ENCODE measurements at places on chromosomes 7 and 10. TPM values are rescaled to one million over a fixed set of nuclear protein-coding genes. Genes with fewer than 3 reads are reported as not detected.
A peak's percentile ranks its signal among the peaks of the same experiment; 100 is the strongest.

The PTTG1IP2 gene
- not detected for total RNA-seq

- H3K27me3 ChIP-seq, result no peaks in the 10 kb centered on the region
- H3K27ac ChIP-seq, result peak overlapping the region; percentile 23
- no peak for DNase-seq
Measured at GRCh38 chr7:106415433-106415832, 130.7 kb upstream of the NAMPT start.

The SMO gene
- 14.3 TPM for total RNA-seq

DNA sequence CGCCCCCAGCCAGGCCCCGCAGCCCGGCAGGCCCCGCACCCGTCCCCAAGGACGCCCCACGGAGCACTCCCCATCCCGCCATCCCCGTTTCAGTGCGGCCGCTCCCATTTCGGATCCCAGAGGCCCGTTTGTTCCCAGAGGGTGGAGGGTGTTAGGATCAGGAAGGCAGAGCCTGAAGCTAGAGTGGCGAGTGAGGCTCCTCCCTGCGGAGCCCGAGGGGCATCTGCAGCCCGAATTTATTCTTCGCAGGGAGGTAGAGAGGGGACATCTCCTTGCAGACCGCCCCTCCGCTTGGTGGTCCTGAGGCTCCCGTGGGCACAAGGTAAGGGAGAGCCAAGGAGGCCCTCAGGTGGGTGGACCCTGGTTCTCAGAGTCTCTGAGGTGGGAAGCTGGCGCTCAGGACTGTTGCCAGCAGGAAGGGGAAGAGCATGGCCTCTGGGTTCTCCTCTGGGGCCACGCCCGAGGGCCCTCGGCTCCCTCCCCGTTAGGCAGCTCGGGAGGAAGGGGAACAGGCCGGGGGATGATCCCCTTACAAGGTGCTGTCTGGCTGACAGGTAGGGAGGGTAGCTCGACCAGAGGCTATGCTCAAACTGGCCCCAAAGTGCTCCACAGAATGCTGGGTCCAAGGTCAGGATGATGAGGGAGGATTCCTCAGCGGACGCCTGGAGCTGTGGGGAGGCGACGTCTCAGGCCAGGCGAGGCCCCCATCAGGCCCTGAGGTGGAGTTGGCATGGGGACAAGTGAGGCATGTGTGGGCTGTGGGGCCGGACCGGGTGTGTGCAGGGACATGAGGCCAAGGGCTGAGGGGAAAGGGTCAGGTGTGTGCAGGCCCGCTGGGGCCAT lies 17.4 kb downstream of the POLL start:
- H3K4me3 ChIP-seq, result peak overlapping the region; percentile 43
- H3K27me3 ChIP-seq, result peaks cover 7% of the 10 kb centered on the region
- no peak for DNase-seq
- peaks cover 10% of the 10 kb centered on the region for H3K4me1 ChIP-seq
- H3K36me3 ChIP-seq, result no peaks in the 10 kb centered on the region
- no peak overlapping the region for H3K27ac ChIP-seq

The VWA2 gene
- 0.05 TPM for total RNA-seq

The DUSP5 gene
- 7.5 TPM for total RNA-seq

The HSPA12A gene
- total RNA-seq, result 4.5 TPM

All from liver (tissue), 10 donors.